ENCODE measurements at places on chromosomes 12 and 14. TPM values are rescaled to one million over a fixed set of nuclear protein-coding genes. Genes with fewer than 3 reads are reported as not detected.
A peak's percentile ranks its signal among the peaks of the same experiment; 100 is the strongest.

ADCY6 gene
- polyA plus RNA-seq = 20.1 TPM

CD163L1 gene
- not detected for polyA plus RNA-seq

SMCO3 gene
- not detected for polyA plus RNA-seq

HOXC10 gene
- not detected for polyA plus RNA-seq

BLOC1S1 gene
- 688 TPM for polyA plus RNA-seq

DNA sequence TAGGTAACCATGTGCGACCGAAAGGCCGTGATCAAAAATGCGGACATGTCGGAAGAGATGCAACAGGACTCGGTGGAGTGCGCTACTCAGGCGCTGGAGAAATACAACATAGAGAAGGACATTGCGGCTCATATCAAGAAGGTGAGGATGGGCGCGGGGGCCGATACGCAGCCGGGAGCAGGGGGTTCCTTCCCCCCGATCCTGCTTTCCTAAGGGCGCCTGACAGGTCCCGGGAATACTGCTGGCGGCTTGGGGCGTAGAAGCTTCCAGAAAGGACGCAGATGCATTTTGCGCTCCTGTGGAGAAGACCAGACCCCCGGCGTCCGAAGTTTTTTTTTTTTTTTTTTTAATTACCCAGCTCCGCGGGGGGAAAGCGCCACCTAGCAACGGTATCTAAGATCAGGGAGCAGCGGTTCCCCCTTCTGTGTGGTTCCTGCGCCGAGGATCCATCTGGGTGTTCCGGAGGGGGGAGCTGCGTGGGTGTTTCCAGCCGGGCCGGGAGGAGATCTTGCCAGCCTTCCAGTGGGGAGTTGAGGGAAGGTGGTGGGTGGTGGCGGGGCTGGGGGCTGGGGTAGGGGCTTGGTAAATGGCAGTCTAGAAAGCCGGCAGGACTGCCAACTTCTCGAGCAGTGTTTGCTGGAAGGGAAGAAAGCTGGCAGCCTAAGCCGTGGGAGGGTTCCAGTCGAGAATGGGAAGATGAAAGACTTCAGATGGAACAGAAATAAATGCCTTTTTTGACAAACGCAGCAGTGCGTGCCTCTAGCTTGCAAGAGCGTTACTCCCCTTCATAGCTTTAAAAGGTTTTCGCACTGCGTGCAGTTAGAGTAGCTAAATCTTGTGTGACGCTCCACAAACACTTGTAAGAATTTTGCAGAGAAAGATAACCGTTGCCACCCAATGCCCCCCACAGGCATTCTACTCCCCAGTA is 764 bp downstream of the DYNLL1 start:
- peak; percentile 53 for DNase-seq
- H3K4me3 ChIP-seq = peak overlapping the region; percentile 95
- H3K27me3 ChIP-seq = no peaks in the 10 kb centered on the region
- peak overlapping the region; percentile 89 for H3K27ac ChIP-seq

- H3K4me1 ChIP-seq = peaks cover 2% of the 10 kb centered on the region
- H3K27me3 ChIP-seq = no peaks in the 10 kb centered on the region
These were observed 1.8 kb upstream of the CKAP4 start for GRCh38 chr12:106249411-106250135.

- no peak overlapping the region for H3K27ac ChIP-seq
- H3K4me3 ChIP-seq = no peak overlapping the region
- no peaks in the 10 kb centered on the region for H3K36me3 ChIP-seq
- no peaks in the 10 kb centered on the region for H3K27me3 ChIP-seq
- H3K4me1 ChIP-seq = no peaks in the 10 kb centered on the region
These were observed 129.0 kb upstream of the HMGA2 start for GRCh38 chr12:65695113-65695865.

DNA sequence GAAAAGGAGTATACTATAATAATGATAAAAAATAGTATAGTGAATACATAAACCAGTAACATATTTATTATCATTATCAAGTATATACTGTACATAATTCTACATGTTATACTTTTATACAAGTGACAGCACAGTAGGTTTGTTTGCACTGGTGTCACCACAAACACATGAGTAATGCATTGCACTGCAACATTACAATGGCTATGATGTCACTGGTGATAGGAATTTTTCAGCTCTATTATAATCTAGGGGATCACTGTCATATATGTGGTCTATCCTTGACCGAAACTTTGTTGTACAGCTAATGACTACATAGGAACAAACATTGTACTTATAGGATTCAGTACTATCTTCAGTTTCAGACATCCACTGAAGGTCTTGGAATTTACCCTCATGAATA is 165.8 kb upstream of the SYT1 start:
- no peak for DNase-seq
- H3K4me3 ChIP-seq = no peak overlapping the region
- no peaks in the 10 kb centered on the region for H3K4me1 ChIP-seq
- no peaks in the 10 kb centered on the region for H3K27me3 ChIP-seq
- no peak overlapping the region for H3K27ac ChIP-seq

GRCh38 chr14:105023144-105023543 is 2.3 kb upstream of the CDCA4 start:
- H3K36me3 ChIP-seq = no peaks in the 10 kb centered on the region
- peaks cover 19% of the 10 kb centered on the region for H3K4me1 ChIP-seq
- DNase-seq = no peak
- no peaks in the 10 kb centered on the region for H3K27me3 ChIP-seq

- no peak within 1 kb of the TSS for H3K27ac ChIP-seq
- peaks cover 16% of the 10 kb centered on the region for H3K4me1 ChIP-seq
- peaks cover 50% of the 10 kb centered on the region for H3K27me3 ChIP-seq
- peak within 1 kb of the TSS; percentile 52 for H3K4me3 ChIP-seq
These were observed at the start of gene ITGA7 for GRCh38 chr12:55707841-55708694. TSS of gene ITGA7 (minus strand) at chr12:55707904. CDS start at chr12:55707682, 222 bp downstream.

- no peaks in the 10 kb centered on the region for H3K27me3 ChIP-seq
- no peak overlapping the region for H3K4me3 ChIP-seq
- no peaks in the 10 kb centered on the region for H3K36me3 ChIP-seq
These were observed 2.6 kb downstream of the GXYLT1 start for GRCh38 chr12:42141981-42142606.

DNA sequence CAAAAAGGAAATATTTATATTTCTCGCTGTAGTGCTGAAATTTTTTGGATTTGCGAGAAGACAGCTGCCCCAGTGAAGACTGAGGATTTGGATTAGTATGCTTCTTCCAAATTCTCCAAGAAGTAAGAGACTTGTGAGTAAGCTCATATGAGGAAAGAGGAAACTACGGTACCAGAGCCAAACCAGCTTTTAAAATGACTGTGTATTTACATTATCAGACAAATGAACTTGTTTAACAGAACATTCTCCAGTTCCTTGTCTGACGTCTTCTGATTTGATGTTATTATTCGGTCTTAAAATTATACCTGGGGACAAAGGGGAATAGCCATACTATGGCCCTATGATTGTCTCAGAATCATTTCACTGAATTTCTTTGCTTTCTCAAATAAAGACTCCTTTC is 8.0 kb downstream of the CLEC12B start:
- H3K4me3 ChIP-seq = no peak overlapping the region
- no peak for DNase-seq
- H3K4me1 ChIP-seq = no peaks in the 10 kb centered on the region
- no peaks in the 10 kb centered on the region for H3K36me3 ChIP-seq
- H3K27ac ChIP-seq = no peak overlapping the region
- no peaks in the 10 kb centered on the region for H3K27me3 ChIP-seq

DNA sequence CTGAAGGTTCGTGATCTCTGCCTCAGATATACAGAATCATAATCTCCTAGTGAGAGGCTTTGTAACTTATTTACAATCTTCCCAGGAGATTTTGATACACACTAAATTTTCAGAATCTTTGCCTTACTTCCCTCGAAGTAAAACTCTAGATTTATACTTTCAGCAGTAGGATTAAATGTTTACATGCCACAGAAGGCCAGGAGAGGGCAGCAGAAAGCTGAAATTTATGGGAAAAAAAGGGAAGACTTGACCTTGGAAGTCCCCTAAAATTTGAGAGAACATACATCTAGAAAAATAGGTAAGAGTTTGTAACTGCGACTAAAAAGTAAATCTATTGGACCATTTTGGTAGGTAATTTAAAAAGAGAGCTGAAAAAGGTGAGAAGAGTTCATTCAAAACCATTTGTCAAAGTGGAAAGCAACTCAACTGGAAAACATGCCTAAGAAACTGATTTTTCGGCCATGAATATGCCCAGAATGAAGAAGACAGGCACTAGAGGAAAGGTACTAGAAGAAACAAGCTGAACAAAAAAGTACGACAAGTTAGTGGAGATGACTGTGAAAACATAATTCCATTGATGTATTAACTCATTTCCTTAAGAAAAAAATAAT is 242.0 kb upstream of the MDGA2 start:
- H3K4me1 ChIP-seq = no peaks in the 10 kb centered on the region
- no peak for DNase-seq
- H3K27me3 ChIP-seq = no peaks in the 10 kb centered on the region
- H3K4me3 ChIP-seq = no peak overlapping the region
- no peak overlapping the region for H3K27ac ChIP-seq

DNA sequence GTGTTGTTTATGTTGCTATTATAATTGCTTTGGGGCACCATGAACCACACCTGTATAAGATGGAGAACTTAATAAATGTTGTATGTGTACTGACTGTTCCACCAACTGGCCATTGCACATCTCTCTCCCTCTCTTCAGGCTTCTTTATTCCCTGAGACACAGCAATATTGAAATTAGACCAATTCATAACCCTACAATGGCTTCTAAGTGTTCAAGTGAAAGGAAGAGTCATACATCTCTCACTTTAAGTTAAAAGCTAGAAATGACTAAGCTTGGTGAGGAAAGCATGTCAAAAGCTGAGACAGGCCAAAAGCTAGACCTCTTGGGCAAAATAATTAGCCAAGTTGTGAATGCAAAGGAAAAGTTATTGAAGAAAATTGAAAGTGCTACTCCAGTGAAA is 373.3 kb downstream of the RGS6 start:
- no peak for DNase-seq
- no peaks in the 10 kb centered on the region for H3K36me3 ChIP-seq
- no peaks in the 10 kb centered on the region for H3K27me3 ChIP-seq
- H3K4me1 ChIP-seq = no peaks in the 10 kb centered on the region
- no peak overlapping the region for H3K4me3 ChIP-seq

Data from small intestine (tissue), 16 donors.